ENCODE measurements at places on chromosomes 2 and 18. TPM values are rescaled to one million over a fixed set of nuclear protein-coding genes. Genes with fewer than 3 reads are reported as not detected.

The C2orf72 gene
- total RNA-seq: 2.0 TPM

The SPATA3 gene
- not detected for total RNA-seq

The WNT10A gene
- total RNA-seq: not detected

The ZNF385B gene
- not detected for total RNA-seq

The ANKRD44 gene
- total RNA-seq: 1.6 TPM

The LIPG gene
- 6.1 TPM for total RNA-seq

GRCh38 chr18:47882641-47883040 is 47.8 kb downstream of the SMAD2 start:
- no peak for DNase-seq

GRCh38 chr2:68089961-68090360 is 27.2 kb upstream of the C1D start:
- DNase-seq: no peak

DNA sequence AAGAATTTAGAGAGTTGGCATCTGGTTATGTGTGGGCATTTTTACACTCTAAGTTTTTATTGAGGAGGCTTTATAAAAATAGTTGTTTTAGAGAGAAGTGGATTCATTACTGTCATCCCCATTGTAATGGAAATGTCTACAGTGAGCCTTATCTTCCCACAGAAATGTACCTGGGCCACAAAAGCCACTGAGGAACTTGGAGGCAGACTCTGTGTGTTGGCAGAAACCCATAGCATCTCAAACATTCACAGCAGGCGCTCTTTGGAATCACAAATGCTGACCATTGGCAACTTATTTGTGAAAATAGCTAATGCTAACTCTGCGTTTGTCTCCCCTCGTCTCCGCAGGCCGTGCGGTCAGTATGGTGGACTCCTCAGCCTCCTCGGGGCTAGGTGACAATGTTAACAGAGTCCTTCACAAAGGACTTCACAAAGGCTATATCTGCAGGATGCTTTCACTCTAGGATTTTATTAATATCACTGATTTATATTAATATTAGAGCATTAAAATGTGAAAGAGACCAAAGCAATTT is 689.1 kb upstream of the POU3F3 start:
- DNase-seq: no peak

DNA sequence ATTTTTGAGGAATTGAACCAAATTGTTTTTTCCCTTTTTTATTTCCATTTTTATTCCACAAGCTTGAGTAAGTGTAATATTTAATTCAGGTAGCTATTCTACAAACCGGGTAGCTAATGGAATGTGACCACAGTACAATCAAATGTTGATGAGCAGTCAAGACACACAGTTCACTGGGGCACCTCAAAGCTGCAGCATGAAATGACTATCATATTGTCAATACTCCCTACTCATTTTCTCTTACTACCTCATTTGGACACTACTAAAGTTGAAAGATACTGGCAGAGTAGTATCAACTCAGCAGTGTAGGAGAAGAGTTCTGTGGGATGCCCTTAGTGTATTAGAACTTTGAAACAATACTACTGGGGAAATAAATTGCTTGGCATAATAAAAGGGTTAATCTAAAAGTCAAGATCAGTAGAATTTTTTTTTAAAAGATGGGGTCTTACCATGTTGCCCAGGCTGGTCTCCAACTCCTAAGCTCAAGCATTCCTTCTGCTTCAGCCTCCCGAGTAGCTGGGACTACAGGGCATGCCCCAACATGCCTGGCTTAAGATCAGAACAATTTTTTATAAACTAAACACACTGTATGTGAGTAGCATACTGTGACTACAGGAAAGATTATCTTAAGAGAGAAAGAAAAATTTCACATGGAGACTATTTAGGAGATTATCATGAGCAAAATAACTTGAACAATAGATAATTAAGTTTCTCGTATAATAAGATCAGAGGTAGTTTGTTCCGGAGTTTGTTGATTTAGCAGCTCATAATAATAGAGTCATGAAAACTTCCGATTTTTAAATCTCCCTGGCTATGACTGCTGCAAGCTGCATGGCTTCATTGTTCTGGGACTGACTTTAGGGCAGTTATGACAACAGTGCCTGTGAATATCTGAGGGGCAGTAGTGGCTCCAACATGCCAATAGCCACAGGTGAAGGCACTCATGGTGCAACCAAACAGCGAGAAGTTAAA is 43.7 kb downstream of the MYO3B start:
- DNase-seq: peak; percentile 76

DNA sequence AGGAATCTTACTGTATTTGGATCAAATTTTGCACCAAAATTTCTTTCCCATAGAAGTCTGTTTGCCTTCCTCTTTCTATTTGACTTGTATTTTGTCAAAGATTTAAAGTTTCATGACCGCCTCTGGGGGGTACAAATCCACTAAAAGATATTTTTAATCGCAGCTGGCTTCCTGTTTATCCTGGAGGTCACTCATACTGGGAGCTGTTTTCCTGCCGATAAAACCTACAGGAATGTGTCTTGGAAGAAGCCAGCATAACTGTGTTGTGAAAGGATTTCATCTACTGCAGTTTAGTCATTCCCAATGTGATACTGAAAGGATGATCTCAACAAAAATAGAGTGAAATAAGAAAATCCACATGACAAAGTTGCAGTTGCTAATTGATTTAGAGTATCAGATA is 184.0 kb downstream of the RIT2 start:
- peak; percentile 57 for DNase-seq

GRCh38 chr18:45667056-45667736 is 51.9 kb downstream of the SLC14A2 start:
- no peak for DNase-seq

- DNase-seq: peak; percentile 1
Measured at GRCh38 chr2:142682528-142682927, 194.9 kb upstream of the KYNU start.

- no peak for DNase-seq
Measured at GRCh38 chr2:63052411-63053080, 1.9 kb downstream of the OTX1 start.

- peak; percentile 44 for DNase-seq
Measured at GRCh38 chr2:17309741-17310339, 208.4 kb downstream of the RAD51AP2 start.

DNA sequence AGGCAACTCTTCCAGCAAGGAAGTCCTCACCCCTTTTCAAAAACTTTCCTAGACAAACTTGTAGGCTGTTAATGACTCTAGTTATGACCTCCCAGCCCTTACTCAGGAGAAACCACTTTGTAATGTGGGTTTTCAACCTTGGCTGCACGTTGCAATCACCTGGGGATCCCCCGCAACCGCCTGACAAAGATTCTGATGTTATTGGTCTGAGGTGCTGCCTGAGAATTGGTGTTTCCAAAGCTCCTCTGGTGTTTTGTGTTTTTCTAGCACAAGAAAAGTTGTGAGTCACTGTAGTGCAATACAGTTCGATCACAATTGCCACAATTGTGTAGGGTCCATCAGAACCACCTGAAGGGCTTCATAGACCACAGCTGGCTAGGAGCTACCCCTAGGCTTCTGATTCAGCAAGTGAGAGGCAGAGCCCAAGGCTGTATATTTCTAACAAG is 121.6 kb downstream of the SP100 start:
- DNase-seq: no peak

- DNase-seq: peak; percentile 91
Measured at GRCh38 chr2:64330281-64331113, 123.5 kb upstream of the LGALSL start.

GRCh38 chr18:36028859-36029258 is 38.5 kb downstream of the RPRD1A start:
- peak; percentile 11 for DNase-seq

- peak; percentile 96 for DNase-seq
Measured at GRCh38 chr2:174248187-174248997, at the start of gene OLA1. TSS of gene OLA1 (minus strand) at chr2:174248532. CDS start at chr2:174246815, 1,717 bp downstream.

- peak; percentile 29 for DNase-seq
Measured at GRCh38 chr2:289362-290089, 1.6 kb upstream of the ALKAL2 start.

DNA sequence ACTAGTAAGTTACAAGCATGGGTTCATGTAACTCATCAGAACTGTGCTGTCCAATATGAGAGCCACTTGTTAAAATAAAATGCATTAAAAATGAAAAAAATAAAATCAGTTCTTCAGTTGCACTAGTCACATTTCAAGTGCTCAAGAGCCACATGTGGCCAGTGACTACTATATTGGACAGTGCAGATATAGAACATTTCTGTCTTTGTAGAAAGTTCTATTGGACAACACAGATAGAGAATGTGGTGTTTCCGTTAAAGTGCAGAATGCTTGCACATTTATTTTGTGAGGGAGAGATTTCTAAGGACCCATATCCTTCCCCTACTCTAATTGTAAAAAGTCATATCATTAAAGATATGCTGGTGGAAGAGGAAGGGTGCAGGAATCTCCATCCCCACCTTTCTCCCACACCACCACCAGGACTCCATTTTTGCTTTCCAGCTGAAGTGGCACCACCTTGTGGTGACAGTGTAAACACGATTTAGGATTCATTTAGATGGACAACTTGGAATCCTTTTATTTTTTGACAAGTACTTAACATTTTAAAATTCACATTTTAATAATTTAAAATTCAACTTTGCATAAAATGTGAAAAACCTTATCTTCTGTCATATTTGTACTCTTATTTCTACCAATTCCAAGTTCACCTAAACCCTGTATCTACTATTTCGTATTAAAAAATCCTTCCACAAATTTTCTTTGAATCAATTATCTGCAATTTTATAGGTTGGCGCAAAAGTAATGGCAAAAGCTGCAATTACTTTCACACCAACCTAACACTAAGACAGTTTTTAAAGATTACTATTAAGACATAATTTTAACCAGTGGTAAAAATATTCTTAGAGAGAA is 9.4 kb upstream of the CD302 start:
- peak; percentile 78 for DNase-seq

DNA sequence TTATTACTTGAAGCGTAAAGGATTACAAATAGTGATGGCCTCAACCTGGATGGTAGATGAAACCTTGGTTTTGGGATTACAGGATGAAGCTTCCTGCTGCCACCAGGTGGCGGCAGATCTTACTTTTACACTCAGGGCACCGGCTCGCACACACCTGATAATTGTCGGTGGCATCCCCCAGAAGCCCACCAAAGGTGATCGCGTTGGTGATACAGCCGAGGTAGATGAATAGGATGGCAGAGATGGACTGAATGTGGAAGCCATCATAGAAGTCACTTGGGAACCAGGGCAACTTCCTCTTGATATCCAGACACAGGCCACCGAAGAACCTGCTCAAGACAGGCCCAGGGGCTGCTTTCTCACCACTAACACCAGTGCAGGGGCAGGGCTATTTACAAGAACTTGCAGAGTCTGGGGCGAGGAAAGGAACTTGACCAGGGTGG is 51.8 kb downstream of the MTHFD2 start:
- peak; percentile 63 for DNase-seq

DNA sequence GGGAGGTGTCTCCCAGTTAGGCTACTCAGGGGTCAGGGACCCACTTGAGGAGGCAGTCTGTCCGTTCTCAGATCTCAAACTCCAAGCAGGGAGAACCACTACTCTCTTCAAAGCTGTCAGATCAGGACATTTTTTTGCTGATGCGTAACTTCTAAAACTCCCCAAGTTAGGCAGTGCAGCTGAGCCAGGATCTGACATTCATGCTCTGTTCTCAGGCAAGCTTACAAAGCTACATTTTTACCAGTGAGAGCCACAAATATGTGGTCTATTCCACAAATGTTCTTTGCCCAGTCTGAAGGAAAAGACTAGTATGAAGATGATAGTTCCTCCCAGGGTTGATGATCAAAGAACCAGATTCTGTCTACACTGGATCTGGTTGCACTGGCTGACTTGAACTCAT is 184.1 kb downstream of the MTCL1 start:
- no peak for DNase-seq

DNA sequence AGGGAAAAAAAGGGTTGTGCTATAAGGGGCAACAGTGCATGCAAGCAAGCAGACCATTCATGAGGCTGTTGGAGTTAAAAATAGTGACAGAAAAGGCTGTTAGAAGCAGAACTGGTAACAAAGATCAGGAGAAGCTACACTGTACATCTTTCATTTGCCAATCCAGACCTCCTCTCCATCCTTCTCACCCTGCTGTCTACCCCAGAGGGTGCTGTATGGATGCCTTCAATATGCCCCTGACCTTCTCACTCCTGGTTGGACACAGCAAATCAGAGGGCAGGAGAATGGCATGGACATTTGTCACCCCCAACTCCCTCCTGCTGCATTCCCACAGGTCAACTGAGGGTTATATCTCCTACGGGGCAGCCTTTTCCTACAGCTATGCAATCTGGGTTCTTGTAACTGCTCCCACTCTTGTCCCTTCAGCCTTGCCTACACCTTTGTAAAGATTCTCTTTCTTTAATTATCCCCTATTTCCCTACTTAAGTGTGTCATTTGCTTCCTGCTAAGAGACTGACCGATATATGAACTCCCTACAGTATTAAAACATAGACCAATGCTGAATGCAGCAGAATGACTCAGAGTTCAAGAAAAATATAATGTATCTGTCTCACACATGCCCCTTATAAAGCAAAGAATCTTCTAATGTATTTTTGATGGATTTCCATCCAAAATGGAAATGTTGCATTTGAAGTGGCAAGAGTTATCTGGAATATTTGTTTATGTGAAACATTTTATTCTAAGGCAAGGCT is 169.2 kb upstream of the NCKAP5 start:
- DNase-seq: no peak

DNA sequence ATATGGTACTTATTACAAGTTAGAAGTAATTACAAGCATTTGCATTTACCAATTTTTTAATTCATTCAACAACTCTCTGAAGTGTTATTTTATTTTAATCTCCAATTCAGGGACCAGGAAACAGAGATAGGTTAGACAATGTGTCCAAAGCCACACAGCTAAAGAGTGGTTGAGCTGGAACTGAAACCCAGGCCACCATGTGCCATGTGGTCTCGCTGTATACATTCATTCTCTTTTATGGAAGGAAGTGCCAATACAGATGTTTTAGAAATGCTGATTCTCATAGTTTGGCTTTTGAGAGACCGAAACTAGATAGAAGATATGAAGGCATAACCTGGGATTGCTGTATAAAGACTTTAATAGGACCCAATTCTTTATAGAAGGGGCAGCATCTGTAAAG is 684.6 kb upstream of the ID2 start:
- DNase-seq: no peak
